ENCODE measurements at places on chromosomes 16 and 17.
A peak's percentile ranks its signal among the peaks of the same experiment; 100 is the strongest.

DNA sequence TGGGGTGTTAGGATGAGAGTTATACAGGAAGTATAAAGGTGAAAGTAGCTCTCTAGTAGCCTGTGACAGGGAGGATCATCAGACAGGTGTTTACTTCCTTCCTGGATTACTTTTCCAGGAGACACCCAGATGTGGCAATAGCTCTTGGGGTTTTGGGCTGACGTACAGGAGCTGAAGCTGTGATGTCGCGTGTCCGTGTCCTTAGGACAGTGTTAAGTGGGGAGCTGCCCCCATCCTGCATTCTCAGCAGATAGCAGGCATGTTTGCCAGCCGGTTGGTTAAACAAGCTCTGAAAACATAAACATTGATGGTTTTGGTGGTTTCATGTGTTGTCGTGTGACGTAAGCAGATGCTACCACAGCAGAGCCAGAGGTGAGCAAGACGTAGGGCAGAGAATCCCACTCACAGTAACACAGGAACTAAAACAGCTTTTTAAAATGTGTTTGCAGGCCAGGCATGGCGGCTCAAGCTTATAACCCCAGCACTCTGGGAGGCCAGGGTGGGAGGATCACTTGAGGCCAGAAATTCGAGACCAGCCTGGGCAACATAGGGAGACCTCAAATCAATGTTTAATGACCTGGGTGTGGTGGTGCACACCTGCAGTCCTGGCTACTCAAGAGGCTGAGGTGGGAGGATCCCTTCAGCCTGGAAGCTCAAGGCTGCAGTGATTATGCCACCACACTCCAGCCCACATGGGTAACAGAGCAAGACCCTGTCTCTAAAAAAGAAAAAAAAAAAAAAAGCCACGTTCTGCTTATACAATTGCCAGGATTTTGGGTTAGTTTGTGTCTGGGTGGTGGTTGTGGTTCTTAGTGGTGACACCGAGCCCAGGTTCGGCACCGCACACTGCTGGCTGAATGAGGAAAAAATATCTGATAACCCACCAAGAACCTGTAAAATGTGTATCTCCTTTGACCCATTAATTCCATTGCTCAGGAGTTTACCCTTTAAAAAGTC is 18.2 kb upstream of the IL17C start:
- DNase-seq, result no peak

DNA sequence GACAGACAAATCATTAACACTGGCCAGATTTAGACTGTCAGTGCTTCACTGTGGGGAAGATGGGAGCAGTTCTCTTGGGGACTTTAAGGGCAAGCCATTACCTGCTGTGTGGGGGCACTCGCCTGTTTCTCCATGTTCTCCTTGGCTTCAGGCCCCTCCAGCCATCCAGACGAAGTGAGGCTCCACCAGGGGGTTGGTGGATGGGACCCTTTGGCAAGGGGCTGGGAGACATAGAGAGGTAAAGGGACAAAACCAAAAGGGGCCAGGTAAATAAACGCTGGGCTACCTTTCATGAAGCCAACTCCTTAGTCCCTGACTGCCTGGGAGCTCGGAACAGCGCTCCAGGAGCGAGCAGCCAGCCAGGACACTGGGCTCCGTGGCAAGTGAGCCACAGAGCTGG is 14.0 kb downstream of the TBX4 start:
- DNase-seq, result no peak

DNA sequence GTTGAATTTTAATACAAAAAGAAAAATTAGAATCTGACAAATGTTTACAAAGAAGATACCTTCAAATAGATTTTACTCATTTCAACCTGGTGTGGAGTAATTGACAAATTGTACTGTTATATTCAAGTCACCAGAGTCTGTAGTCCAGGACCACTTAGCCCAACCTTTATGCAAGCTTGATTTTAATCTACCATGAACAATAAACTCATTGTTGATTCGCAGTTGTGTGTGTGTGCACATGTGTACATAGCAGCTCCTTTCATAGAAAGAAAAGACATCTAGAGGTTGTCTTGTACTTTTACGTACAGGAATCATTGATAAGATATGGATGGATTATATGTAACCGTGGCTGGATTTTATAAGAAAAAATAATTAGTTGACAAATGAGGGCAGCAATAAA is 20.7 kb upstream of the LRRC37A start:
- DNase-seq, result no peak

DNA sequence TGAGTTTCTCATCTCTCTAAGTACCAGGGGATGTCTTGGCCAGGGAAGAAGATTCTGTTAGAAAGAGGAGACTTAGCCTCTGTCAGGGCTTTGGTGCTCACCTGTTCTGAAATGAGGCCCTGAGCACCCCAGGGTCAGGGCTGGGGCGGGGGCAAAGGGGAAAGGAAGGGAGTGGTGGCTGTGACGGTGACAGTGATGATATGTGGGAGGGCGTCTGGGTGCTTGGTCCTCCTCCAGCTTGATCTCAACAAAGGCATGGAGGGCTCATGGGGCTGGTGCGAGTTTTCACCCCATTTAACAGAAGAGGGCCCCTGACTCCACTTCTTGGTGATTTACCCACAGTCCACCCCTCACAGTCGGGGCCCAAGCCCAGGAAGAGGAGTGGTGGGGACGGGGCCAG is 15.1 kb downstream of the SOX8 start:
- no peak for DNase-seq

DNA sequence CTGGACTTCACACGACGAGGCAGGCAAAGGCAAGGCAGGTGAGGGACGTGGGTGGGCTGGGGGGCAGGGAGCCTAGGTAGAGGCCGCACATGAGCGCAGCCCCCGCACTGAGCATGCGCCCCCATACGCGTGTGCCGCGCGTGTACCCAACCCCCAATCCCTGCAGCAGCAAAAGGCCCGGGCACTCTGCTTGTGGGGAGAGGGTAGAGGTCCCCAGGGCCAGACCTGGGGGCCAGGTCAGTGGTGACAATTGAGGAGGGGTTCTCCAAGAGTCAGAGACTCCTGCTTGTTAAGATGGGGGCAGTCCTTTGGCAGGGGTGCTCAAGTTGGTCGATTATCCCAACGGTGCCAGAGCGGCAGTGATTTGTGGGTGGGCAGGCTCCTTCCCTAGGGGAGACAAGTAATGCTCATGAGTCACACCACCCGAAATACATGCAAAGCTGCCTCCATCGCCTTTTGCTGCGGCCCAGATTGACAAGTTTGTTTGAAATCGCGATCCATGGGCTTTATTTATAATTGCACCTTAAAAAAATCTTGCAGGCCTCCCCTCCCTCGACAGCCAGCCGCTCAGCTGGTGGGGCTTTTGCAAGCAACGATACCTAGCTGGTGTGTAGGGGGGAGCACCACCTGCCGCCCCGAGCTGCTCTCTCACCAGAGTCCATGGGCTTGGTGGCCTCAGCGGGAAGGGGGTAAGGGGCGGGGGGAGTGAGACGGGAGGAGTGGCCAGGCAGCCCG is 1.1 kb upstream of the GIT1 start:
- DNase-seq, result no peak

GRCh38 chr17:34424814-34425491 is 61.9 kb upstream of the CCL1 start:
- DNase-seq, result no peak

DNA sequence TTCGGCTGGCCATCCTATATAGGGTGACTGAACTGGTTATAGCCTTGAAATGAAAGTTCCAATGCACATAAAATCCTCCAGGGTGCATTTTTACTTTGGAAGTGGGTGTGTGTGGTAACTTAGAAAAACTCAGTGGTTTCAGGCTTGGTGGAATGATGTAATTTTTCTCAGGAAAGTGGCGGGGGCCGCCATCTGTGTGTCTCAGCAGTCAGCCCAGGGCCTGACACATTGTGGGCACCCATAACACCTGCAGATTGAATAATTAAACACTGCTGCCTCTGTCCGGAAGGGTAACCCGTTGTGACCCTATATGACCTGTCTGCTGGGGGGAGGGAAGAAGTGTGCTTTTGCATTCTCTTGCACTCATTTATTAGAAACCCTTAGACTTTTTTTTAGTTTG is 2.2 kb upstream of the PDP2 start:
- DNase-seq, result peak; percentile 22

GRCh38 chr16:89764711-89765201 is 43.4 kb downstream of the ZNF276 start:
- DNase-seq, result no peak

GRCh38 chr16:48555155-48555554 is 54.8 kb downstream of the N4BP1 start:
- DNase-seq, result no peak

DNA sequence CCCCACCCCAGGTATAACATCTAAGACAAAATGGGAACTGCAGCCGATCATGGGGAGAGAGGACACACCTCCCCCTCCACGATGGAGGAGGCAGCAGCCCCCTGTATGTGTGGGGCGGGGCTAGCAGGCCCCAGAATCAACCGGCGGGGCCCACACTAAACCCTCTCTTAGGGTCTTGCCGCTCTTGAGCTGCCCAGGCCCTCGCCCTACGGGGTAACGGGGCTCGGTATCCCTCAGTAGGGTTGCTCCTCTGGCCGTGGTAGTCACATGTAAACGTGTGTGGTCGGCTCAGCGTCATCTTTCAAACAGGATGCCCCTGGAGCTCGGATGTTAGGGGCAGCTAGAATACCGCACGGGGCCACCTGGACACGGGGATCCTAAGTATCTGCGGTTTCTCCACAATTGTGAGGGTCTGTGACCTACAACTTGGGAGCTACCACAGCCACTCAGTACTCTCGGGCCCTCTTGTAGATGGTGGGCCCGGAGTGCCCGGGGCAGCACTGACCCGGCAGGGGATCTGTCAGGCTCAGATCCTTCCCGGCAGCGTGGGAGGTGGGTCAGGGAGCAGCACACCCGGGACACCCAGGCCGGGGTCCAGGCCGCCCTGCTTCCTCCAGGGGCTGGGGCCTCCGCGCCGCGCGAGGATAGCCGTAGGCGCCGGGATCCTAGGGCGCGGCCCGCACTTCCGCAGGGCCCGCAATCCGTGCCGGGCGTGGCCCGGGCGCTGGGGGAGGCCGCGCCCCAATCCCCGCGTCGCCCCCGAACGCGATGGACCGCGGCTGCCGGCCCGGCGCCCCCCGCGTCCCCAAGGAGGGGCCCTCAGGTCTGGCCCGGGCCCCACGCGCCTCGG is 781 bp downstream of the ARHGDIA start:
- DNase-seq, result peak; percentile 41

- DNase-seq, result no peak
Measured at GRCh38 chr17:75652341-75652740, 14.6 kb downstream of the RECQL5 start.

DNA sequence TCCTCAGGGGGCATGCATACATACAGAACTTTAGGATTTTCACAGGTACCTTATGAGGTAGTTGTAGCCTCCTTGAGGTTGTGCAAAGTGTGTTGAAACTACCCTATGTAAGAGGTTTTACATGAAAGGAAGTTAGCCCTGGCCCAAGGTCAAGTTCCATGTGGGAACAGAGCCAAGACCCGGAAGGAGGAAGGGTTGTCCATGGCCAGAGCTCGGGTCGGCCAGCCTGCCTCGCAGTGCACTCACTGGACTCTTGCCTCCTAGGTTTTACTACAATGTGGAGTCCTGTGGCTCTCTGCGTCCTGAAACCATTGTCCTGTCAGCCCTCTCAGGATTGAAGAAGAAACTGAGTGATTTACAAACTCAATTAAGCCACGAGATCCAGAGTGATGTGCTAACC is 8.2 kb downstream of the POLR2C start:
- no peak for DNase-seq

DNA sequence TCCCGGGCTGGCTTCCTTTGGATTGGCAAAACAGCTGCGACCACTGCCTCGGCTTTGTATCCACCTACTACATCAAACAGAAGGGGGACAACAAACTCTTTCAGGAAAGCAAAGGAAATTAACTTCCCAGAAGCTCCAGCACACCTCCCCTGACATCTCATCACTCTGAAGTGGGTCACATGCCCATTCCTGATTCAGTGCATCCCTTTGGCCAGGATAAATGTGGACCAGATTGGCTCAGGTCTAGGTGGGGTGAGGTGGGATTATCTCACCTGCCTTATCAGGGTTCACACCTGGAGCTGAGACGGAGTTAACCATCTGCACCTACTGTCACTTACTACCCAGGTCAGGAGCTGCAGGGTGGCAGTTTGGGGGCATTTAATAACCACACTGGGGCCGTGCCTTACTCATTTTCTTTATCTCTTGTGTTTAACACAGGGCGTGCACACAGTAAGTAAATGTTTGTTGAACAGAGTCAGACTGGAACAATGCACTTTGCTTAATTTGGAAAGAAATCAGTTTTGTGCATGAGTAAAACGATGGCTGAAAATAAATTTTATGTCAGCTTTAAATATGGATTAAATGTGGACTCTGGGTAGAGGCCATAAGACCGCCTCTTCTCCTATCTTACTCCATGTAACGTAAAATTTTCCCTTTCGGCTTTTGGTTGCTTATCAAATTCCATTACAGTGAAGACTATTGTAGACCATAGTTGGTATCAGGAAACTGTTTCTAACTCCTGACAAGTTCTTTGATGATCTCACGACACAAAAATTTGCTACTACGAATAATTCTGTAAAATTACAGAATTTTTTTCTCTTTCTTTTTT is 36.0 kb downstream of the IQCK start:
- DNase-seq, result no peak
